ENCODE measurements at places on chromosomes 3 and 15.

DNA sequence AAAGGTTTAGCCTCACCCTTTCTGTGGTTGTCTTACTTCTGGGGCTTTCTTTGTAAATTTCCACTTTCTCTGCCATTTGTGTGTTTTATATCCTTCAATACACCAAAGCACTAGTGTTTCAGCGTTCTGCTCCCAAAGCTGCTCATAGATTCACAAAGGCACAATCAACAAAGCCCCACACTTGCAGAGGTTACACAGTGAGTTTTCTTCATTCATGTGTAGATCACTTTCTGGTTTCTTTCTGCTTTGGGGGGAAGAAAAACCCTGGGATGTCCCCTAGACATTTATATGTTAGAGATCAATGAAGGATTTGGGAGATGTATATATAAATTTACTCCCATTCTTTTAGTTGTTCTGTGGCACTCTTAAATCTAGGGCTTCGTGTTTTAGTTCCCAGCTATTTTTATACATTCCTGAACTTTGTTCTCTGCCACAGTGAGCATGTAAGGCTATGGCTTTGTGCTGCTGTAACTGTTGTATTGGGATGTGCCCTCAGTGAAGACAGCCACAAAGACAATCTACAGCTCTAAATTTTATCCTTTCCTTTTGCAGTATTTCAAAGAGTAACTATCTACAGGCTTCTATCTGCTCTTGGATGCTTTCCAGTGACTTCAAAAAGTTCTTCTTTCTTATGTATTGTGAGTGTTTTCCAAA lies 636.5 kb downstream of the ZBBX start:
- no peak for DNase-seq

- DNase-seq: no peak
These were observed 108.1 kb downstream of the TPRA1 start for GRCh38 chr3:127482216-127483004.

GRCh38 chr15:99114511-99115299 lies 9.8 kb downstream of the SYNM start:
- no peak for DNase-seq

- DNase-seq: no peak
These were observed 150.5 kb upstream of the SLC2A2 start for GRCh38 chr3:171177056-171177455.

DNA sequence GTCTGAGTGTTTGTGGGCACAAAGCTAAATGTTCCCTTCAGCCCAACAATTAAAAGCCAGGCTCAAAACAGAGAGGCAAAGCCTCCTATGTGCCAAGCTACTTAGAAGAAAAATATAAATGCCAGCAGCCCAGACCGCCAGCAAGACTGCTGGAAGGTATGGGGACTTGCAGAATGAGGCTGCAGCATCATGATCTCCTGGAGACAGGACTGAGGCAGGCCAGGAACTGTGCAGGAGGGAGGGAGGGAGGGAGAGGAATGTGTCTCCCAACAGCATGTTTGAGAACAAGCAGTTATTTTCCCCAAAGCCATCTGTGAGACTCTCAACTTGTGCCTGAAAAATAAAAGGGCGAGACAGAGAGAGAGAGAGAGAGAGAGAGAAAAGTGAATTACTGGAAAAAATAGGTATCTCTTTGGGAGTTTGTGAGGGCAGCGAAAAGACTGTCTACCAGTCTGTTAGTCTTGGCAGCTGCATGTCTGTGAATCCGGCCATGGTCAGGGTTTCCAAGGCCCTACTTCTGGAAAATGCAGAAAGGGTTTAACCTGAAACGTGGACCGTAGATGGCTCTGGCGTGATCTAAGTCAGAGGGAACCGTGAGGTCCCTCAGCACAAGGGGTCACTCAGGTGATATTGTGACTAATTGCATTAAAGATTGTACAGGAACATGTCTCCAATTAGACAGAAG lies 139.7 kb upstream of the COL8A1 start:
- no peak for DNase-seq

GRCh38 chr3:26712211-26713026 lies 89.8 kb downstream of the LRRC3B start:
- peak; percentile 71 for DNase-seq

DNA sequence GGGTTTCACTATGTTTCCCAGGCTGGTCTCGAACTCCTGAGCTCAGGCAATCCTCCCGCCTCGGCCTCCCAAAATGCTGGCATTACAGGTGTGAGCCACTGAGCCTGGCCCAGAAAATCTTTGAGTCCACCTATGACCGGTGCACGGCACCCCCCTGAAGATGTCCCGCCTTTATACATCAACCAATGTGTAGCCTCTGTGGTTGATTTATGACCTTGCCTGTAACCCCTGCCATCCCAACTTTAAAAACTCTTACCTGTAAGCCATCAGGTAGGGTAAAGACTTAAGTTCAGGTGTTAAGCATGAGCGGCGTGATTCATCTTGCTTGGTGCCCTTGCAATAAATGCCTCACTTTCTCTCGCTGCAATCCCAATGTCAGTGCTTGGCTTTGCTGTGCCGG lies 14.5 kb upstream of the CTSH start:
- no peak for DNase-seq

DNA sequence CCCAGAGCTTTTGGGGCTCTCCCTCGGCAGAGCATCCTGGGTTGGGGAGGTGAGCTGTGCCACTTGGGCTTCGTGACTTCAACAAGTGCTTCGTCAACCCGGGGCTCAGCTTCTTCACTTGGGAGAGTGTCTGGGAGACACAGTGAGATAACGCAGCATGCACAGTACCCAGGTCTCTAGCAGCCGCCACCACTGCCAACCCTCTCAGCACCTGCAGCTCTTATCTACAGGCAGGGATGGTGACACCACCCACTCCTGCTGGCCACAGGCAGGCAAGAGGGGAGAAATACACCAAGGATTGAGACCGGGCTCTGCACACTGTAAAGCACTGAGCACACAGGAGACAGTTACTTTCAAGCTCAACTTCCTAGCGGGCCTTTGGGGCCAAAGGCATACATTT lies 11.6 kb downstream of the TKT start:
- DNase-seq: no peak

GRCh38 chr3:111332488-111333080 lies 209.4 kb upstream of the CD96 start:
- no peak for DNase-seq

DNA sequence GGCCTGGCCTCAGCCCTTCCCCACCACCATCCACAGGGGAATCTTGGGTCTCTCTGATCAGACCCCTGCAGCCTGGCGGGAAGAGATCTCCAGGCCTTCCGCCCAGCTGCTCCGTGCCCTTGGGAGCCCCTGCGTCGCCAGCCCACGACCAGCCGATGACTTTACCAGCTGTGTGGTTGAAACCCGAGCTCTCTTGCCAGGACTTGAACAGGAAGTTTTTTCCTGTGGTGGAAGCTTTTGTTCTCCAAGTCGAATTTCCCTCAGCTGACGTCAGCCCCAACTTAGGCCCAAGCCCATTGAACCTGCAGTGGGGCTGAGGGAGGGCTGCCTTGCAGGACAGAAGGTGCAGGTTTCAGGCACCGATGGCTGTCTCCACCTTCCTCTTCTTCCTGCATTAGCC lies 51.7 kb upstream of the SMAD3 start:
- DNase-seq: peak; percentile 64

- no peak for DNase-seq
These were observed 100.1 kb downstream of the ADAMTSL3 start for GRCh38 chr15:83753872-83754493.

GRCh38 chr3:41640076-41640475 lies 321.8 kb downstream of the ULK4 start:
- DNase-seq: no peak

- DNase-seq: no peak
These were observed 377.8 kb downstream of the GRM7 start for GRCh38 chr3:7238565-7239295.

GRCh38 chr3:142022381-142022780 lies 127.0 kb downstream of the TFDP2 start:
- DNase-seq: no peak

DNA sequence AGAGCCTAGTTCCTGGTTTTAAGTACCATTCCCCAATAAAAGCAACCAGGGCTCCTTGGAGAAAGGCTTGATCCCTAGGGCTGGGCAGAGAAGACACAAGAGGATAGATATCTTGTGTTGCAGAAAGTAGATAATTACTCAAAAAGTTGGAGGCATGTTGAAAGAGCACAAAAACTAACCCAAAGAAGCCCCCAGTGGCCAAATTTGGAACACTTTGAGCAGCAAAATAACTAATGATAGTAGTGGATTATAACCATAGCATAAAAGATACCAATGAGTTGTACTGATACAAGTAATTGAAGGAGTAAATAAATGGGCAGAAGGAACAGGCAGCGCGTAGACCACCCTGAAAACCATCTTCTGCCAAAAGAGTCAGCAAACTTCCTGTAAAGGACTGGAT lies 12.0 kb downstream of the EXOSC7 start:
- no peak for DNase-seq

GRCh38 chr3:142857056-142857455 lies 31.8 kb downstream of the PCOLCE2 start:
- DNase-seq: no peak

- no peak for DNase-seq
These were observed 524.5 kb upstream of the TGFBR2 start for GRCh38 chr3:30081904-30082303.

DNA sequence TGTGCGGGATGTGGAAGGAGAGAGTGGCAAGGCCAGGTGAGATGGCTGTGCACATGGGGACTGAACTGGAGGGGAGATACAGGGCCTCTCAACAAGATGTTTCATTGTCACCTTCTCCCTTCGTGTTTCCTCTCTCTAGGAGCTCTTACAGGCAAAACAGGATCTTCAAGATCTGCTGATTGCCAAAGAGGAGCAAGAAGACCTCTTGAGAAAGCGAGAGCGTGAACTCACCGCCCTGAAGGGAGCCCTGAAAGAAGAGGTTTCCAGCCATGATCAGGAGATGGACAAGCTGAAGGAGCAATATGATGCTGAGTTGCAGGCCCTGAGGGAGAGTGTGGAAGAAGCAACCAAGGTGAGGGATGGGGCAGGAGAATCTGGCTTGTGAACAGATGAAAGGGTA lies 85.2 kb downstream of the CGNL1 start:
- no peak for DNase-seq

GRCh38 chr3:183394150-183394549 lies 34.3 kb downstream of the MCF2L2 start:
- DNase-seq: no peak

DNA sequence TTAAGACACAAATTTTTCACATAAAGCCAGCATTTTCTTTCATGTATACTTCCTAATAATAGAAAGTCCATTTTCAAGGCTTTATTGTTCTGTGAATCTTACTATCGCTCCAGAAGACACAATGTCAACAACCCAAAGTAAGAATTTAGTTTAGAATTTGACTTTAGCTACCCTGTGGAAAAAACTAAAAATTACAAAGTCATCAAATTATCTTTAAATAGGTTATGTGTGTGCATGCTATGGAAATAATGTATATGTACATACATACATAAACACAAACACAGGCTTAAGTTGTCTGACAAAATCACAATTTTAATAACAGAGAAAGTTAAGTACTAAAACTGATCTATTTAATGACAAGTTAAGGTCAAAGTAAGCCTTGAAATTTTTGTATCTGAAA lies 20.2 kb upstream of the XXYLT1 start:
- no peak for DNase-seq

DNA sequence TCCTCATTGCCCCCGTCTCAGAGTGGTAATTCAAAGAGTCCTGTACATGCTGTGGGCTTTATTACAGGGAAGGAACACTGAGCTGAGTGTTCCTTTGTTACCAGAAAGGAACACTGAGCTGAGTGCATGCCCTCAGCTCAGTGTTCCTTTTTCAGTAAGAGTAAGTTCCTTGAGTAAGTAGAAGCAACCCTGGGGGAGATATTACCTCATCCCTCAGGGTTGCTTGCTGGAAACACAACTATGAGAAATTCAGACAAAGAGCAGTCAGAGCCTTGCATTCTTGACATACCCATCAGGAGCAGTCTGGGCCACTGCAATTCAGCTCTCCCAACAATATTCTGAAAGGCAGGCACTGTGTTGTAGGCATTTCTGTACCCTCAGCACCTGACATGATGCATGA lies 17.0 kb downstream of the CHRM5 start:
- DNase-seq: no peak

GRCh38 chr3:190505381-190506003 lies 8.4 kb upstream of the IL1RAP start:
- no peak for DNase-seq

DNA sequence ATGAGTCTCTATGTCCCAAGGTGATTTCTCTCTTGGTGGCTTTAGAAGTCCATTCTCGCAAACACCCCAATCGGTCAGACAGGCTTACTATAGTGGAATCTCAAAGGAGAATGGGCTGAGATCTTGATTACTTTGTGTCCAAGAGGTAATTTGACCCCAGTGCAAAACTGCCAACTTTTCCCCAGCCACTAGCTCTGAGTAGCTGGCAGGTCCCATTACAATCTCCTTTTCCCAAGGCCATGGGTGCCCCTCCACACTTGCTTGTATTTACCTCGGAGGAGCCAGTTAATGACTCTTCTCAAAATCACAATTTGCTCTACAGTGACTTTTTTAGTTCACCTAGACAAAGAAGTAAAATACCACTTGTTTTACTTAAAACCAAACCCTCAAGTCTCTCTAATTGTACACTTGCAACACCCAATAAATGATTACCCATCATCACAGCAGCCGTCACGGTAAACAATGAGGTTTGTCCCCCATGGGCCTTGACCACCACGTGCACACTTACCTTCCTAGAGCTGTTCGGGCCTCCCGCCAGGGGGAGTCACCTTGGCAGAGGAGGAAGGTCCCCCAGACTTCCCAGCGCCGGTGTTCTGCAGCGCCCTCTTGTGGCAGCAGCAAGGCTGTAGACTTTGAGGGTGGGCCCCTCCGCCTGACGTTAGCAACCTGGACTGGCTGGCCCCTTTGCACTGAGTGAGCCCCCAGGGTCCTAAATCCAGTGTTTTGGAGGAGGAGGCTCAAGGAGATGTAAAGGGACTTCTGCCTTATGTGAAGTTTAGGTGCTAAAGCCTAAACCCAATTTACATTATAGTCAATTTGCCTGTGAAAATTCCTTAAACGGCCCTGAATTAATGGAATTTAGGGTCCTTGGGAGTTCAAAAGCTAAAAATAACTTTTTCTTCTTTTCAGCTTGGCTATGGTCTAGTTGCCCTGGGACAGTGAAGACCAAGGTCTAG lies 18.7 kb upstream of the HDAC11 start:
- peak; percentile 58 for DNase-seq

DNA sequence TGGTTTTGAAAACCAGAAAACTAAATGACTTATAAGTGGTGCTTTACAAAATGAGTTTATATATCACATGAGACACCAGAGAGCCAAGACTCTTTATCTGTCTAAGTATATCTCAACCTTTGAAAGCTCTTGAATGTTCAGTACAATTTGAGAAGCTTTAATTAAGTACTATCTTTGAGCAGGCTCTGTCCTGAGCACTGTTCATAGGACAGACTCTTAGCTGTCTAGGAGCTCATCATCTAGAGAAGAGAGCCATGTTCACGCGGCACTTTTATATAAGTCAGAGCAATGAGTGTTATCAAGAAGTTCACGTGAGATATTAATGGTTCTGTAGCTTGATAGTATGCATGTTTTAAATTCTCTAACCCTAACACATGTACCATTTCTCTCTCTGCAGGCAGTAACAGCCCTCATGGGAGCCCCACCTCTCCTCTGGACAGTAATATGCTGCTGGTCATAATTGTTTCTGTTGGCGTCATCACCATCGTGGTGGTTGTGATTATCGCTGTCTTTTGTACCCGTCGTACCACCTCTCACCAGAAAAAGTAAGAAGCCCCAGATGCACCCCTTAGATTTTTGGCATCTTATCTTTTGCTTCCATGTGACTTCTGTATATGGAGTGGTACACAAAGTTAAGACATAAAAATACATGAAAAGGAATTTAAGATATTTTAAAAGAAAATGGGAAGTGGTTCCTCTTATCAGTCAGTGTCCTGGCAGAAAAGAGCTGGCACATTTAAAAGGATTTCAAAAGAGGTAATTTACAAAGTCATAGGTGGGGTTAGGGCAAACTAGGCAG lies 86.0 kb downstream of the HCN4 start:
- DNase-seq: no peak

All from left kidney (tissue), 8 donors.